IMR-90 (cell line): ENCODE measurements at places on chromosomes 7 and 10. TPM values are rescaled to one million over a fixed set of nuclear protein-coding genes. Genes with fewer than 3 reads are reported as not detected.

DNA sequence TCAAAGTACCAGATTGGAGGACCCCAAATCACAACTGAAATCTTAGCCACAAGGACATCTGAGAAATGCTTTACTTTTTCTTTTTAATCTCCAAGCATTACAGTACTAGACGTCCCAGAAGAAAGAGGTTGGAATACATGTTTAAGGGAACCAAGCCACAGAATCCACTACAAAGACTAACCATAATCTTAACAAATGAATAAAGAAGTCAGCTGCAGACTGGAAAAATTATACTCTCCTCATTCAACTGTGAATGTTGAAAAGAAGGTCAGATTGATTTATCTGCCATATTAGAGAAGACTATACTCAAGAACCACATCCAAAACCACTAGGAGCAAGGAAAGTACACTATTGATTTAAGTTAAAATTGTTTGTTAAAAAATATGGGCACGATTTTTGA, 102.1 kb upstream of the ABCB5 start:
- no peak for DNase-seq
- no peaks in the 10 kb centered on the region for H3K36me3 ChIP-seq
- H3K27ac ChIP-seq = no peak overlapping the region
- no peaks in the 10 kb centered on the region for H3K27me3 ChIP-seq
- no peak overlapping the region for H3K4me3 ChIP-seq

GRCh38 chr10:133002685-133003084, 60.3 kb upstream of the CFAP46 start:
- peaks cover 6% of the 10 kb centered on the region; the same call in 1 of the 2 replicates for H3K27me3 ChIP-seq
- no peaks in the 10 kb centered on the region for H3K4me1 ChIP-seq
- no peaks in the 10 kb centered on the region for H3K36me3 ChIP-seq
- no peak for DNase-seq
- no peak overlapping the region for H3K27ac ChIP-seq

- no peak within 1 kb of the TSS for H3K4me3 ChIP-seq
- H3K27ac ChIP-seq = no peak within 1 kb of the TSS
- H3K4me1 ChIP-seq = no peaks in the 10 kb centered on the region
- no peak for DNase-seq
Observed at GRCh38 chr7:93226310-93226709, at the start of gene HEPACAM2. HEPACAM2 (minus strand) TSS chr7:93226469.

DNA sequence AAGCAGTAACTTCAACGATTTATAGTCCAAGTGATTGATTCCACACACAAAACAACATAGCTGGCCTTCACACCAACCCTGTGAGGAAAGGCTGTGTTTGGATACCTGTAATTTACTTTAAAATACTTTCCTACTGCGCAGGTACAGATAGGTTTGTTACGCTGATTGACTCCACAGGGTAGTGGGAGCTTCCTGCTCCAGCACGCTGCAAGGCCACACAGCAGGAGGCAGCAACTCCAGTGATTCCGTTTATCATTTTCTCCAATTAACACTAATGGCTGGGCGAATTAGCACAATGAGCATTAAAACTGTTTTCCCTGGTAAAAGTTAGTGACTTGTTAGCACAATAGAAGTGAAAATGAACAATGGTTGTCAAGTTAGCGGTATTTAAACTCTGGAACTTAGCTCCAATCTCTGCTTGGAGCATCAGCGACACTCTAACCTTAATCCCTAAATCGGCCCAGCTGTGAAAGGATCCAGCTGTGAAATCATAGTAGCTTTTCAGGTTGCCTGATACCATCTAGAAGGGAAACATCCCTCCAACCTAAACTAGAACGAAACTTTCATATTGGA, 959 bp downstream of the DCLRE1C start:
- no peaks in the 10 kb centered on the region for H3K27me3 ChIP-seq
- H3K36me3 ChIP-seq = no peaks in the 10 kb centered on the region; the same call in 1 of the 2 replicates
- H3K4me1 ChIP-seq = no peaks in the 10 kb centered on the region

The TBC1D12 gene
- 5.4 and 8.1 TPM in 2 replicates for total RNA-seq

The CYP2C19 gene
- total RNA-seq = not detected in 2 replicates

- H3K27ac ChIP-seq = peak overlapping the region; percentile 85
- H3K4me3 ChIP-seq = peak overlapping the region; percentile 100
- H3K36me3 ChIP-seq = no peaks in the 10 kb centered on the region
Observed at GRCh38 chr10:22321156-22321923, 441 bp downstream of the BMI1 start.

DNA sequence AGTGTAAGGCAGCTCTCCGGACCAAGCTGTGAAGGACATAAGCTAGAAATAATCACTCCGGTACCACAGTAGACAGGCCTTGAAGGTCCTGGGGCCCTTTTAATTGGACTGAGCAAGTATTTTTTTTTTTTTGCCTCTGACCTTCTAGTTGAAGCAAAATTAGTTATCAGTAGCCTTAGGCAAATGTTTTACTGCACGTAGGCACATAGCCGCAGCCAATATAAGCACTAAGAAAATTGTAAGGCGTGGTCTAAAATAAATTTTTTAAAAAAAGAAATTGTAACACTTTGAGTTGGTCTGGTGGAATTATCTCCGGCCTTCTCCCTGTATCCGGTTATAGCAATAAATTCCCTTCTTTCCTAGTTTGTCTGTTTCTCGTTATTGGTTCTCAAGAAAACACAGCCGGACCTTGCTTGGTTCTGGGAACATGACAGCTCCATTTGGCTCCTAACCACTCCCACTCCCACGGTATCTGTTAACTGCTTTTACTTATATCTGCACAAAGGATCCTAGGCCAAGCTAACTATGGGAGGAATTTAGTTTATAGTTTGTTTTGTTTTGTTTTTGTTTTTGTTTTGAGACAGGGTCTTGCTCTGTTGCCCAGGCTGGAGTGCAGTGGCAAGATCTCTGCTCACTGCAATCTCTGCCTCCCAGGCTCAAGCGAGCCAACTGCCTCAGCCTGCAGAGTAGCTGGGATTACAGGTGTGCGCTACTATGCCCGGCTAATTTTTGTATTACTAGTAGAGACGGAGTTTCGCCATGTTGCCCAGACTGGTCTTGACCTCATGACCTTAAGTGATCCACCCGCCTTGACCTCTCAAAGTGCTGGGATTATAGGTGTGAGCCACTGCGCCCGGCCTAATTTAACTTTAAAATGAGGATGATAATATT, 124.4 kb upstream of the KIF5B start:
- peaks cover 2% of the 10 kb centered on the region; the same call in 1 of the 2 replicates for H3K27me3 ChIP-seq
- H3K4me1 ChIP-seq = no peaks in the 10 kb centered on the region
- H3K27ac ChIP-seq = no peak overlapping the region

DNA sequence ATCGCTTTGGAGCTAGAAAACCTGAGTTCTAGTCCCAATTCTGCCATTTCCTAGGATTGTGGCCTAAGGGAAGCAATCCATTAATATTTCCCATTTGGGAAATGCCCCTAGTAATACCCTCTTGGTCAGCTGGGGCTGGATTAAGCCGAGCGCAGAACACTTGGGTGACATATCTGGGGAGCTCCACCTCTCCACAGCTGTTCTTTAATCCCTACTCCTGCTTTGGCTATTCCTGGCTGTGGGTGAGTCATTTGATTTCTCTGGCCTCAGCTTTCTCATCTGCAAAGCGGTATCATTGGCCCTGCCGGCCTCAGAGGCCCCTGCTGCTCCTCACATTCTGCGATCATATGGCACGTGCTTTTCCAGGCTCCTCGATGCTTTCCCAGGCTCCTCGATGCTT, 108.3 kb downstream of the BUB3 start:
- H3K27me3 ChIP-seq = no peaks in the 10 kb centered on the region
- DNase-seq = no peak
- H3K4me1 ChIP-seq = no peaks in the 10 kb centered on the region
- H3K36me3 ChIP-seq = no peaks in the 10 kb centered on the region

DNA sequence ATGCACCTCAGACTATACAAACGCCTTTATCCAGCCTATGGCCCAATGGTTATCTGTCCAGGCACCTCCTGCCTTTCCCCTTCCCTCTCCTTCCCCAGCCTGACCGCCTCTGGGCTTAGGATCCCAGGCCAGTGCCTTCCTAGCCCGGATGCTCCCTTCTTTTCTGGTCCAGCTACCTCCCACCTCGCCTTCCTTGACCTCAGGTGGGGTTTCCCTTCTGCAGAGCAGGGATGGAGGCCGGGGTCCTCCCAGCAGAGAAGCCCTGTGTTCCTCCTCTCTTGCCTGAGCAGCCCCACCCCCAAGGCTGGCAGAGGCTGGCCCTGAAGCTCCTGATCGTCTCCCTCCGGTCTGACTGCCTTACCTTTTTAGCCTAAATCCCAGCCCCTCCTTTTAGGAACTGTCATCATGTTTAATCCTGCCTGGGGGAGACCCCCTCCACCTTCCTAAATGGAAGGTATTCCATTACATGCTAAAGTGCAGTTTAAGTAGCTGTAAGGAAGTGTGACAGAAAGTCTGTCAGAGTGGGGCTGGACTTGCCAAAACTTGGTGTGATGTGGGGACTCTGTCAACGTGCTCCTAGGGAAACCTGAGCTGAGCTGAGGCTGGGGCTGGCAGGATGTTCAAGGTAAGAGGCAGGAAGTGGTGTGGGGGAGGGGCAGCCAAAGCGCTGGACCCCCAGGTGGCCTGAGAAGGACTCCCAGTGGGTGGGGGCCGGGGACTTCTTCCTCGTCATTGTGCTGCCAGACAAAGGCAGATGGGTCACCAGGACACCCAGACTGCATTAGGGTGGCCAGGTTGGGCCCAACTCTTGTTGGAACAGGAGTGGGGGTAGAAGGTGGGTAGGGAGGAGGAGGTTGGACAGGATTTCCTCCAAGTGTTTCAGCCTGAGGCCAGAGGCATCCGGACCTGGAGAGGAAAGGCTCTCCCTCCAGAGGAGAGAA, 39.5 kb downstream of the LBX1 start:
- no peak overlapping the region for H3K4me3 ChIP-seq
- H3K27ac ChIP-seq = no peak overlapping the region
- DNase-seq = no peak
- peaks cover 31% of the 10 kb centered on the region for H3K27me3 ChIP-seq
- H3K36me3 ChIP-seq = no peaks in the 10 kb centered on the region

DNA sequence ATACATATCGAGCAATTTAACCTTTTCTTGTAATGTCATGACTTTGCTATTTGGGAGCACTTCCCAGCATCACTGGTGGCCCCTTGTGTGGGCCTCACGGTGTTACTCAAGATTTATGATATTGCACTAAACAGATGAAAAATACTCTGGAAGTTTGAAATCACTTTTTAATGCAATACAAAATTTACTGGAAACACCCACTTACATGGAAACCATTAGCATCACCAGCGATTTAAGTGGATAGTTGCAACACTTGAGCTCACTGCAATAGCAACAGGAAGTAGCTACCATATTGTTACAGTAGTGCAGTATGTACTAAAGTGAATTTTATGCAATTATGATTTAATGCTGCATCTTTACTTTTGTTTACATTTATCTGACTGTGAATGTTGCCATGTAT, 184.4 kb downstream of the MDFIC start:
- H3K36me3 ChIP-seq = no peaks in the 10 kb centered on the region
- no peak for DNase-seq
- no peak overlapping the region for H3K4me3 ChIP-seq
- H3K4me1 ChIP-seq = peaks cover 3% of the 10 kb centered on the region; the same call in 1 of the 2 replicates

GRCh38 chr10:109902992-109903947, 20.0 kb downstream of the XPNPEP1 start:
- no peaks in the 10 kb centered on the region for H3K27me3 ChIP-seq
- no peak overlapping the region for H3K4me3 ChIP-seq
- peak; percentile 59 for DNase-seq
- H3K4me1 ChIP-seq = peaks cover 32% of the 10 kb centered on the region

The NEBL gene
- under 0.01 TPM in 1 of 2 replicates, not detected in the other for total RNA-seq

DNA sequence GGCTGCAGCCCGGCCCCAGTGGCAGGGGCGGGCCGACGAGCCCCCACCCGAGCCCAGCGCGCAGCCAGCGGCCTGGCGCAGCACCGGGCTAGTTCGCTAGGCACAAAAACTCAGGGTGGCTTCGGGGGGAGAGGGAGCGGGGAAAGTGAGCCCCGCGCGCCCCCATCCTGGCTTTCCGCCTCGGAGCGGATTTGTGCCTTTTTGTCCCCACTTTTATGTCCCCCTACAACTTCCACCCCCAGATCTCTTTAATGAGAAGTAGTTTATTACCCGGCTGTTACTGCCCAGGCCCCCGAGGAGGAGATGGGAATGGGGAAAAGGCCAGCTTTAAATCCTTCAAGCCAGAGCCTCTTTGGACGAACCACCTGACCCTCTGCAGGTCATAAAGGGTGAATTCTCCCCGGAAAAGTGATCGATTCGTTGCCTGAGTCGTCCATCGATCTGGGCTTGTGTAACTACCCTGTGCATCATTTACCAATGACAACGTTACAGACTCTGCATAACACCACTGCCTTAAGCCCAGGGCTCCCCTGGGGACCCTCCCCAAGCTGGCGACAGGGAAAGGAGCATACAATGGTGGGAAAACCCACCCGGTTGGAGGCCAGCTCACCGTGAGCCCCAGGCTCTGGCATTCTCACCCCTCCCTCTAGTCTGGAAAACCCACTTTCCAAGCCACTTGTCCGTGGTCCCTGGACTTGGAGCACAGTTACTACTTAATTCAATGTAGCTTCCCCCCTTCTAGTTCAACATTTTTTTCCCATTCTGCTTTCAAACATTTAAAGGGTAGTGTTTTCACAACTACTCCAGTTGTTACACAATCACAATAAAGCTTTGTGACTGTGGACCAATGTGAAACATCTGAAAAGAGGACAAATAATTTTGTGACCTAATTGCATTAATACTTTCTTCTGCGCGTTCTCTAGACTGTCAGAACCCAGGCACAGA, 748 bp upstream of the SH3PXD2A start:
- no peak for DNase-seq
- peak overlapping the region; percentile 92 for H3K4me3 ChIP-seq
- peaks cover 24% of the 10 kb centered on the region for H3K4me1 ChIP-seq
- H3K27me3 ChIP-seq = no peaks in the 10 kb centered on the region
- no peak overlapping the region for H3K27ac ChIP-seq

The CHN2 gene
- not detected in 2 replicates for total RNA-seq

The FAM25G gene
- not detected in 2 replicates for total RNA-seq

- no peak overlapping the region for H3K4me3 ChIP-seq
- no peaks in the 10 kb centered on the region for H3K36me3 ChIP-seq
- no peak overlapping the region for H3K27ac ChIP-seq
Observed at GRCh38 chr10:11626071-11626470, 14.6 kb upstream of the USP6NL start.

- no peaks in the 10 kb centered on the region for H3K4me1 ChIP-seq
- H3K27ac ChIP-seq = no peak overlapping the region
Observed at GRCh38 chr7:121510302-121510701, 114.2 kb upstream of the FAM3C start.

- no peak overlapping the region for H3K27ac ChIP-seq
- H3K36me3 ChIP-seq = peaks cover 26% of the 10 kb centered on the region
- no peak overlapping the region for H3K4me3 ChIP-seq
- DNase-seq = no peak
Observed at GRCh38 chr7:101234636-101235035, 3.0 kb downstream of the CLDN15 start.

GRCh38 chr10:58014436-58014835, 253.3 kb downstream of the IPMK start:
- H3K27me3 ChIP-seq = no peaks in the 10 kb centered on the region
- H3K4me3 ChIP-seq = no peak overlapping the region
- no peaks in the 10 kb centered on the region for H3K36me3 ChIP-seq
- peak; percentile 35 for DNase-seq

- no peak for DNase-seq
- peaks cover 12% of the 10 kb centered on the region for H3K27me3 ChIP-seq
- peak overlapping the region; percentile 62 for H3K4me3 ChIP-seq
- H3K36me3 ChIP-seq = no peaks in the 10 kb centered on the region
- peaks cover 10% of the 10 kb centered on the region for H3K4me1 ChIP-seq
Observed at GRCh38 chr7:98869027-98869596, 702 bp downstream of the TMEM130 start.

The RNF133 gene
- under 0.01 TPM in 1 of 2 replicates, not detected in the other for total RNA-seq
